ENCODE measurements at places on chromosomes 5 and 9.
A peak's percentile ranks its signal among the peaks of the same experiment; 100 is the strongest.

- DNase-seq: no peak
Measured at GRCh38 chr9:79604921-79605562, 33.3 kb downstream of the TLE4 start.

- DNase-seq: peak; percentile 11
Measured at GRCh38 chr9:17810728-17811571, 232.1 kb downstream of the SH3GL2 start.

DNA sequence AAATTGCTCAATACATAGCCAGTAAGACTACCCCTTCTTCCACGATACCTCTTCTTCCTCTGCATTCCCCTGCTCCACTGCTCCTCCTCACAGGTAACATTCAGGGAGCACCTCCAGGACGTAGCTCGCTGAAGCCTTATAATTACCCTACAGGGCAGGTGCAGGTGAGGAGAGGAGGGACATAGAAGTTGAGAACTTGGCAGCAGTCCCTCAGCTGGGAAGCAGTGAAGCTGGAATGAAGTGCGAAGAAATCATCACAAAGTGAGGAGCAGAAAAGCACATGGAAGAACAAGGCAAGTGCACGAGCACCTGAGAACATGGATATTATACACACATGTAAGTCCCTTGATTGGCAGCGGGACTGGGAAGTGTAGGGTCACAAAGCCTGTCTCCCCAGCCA lies 118.2 kb downstream of the HSD17B3 start:
- no peak for DNase-seq

- DNase-seq: no peak
Measured at GRCh38 chr5:134837530-134838181, 8.1 kb upstream of the C5orf24 start.

DNA sequence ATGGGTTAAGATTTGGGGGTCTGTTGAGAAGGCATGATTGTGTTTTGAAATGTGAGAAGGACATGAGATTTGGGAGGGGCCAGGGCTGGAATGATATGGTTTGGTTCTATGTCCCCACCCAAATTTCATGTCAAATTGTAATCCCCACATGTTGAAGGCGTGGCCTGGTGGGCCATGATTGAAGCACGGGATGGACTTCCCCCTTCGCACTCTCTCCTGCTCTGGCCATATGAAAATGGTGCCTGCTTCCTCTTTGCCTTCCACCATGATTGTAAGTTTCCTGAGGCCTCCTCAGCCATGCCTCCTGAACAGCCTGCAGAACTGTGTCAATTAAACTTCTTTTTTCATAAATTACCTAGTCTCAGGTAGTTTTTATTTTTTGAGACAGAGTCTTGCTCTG lies 14.7 kb upstream of the NOTCH1 start:
- no peak for DNase-seq

DNA sequence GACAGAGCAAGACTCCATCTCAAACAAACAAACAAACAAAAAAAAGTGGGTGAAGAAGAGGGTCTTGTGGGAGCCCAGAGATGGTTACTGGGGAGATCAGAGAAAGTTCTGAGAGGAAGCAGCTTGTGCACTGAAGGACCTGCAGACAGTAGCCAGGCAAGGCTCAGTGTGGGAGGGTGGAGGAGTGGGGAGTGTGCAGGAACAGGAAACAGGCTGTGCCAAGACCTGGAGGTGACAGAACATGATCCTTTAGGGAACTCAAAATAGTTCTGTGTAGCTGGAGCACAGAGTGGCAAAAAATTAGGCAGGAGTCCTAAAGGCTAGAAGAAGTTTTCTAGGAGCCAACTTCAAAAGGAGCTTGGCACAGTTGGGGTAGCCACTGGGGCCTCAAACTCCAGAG lies 19.2 kb upstream of the NANS start:
- no peak for DNase-seq

DNA sequence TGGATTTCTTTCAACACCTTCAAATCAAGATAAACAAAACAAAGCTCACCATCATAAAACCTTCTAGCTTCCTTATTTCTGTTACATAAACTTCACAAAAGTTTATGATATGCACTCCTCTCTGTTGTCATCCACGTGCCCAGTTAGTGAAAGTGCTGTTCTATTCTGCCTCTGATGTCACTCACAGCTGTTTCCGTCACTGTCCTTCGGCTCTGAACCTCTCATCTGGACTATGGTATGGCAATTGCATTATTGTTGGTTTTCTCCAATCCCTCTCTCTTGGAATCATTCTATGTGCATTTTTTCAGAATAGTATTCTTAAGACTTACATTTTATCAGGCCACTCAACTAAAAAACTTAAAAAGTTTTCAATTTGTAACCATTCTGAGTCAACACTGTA lies 264.2 kb upstream of the DAPK1 start:
- no peak for DNase-seq

DNA sequence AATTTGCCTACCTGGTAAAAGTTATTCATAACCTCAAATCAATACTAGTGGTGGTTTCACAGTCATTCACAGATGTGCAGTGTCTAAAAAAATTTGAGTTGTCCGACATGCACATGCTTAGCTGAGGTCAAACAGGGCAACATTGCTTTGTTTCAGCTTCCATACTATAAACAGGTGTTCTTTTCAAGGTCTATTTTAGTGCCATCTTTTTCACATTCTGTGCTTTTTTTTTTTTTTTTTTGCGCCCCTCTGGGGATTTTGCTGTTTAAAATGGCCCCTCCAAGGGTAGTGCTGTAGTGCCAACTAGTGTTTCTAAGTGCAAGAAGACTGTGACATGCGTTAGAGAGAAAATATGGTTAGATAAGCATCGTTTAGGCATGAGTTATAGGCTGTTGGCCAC lies 14.5 kb downstream of the PHAX start:
- no peak for DNase-seq

DNA sequence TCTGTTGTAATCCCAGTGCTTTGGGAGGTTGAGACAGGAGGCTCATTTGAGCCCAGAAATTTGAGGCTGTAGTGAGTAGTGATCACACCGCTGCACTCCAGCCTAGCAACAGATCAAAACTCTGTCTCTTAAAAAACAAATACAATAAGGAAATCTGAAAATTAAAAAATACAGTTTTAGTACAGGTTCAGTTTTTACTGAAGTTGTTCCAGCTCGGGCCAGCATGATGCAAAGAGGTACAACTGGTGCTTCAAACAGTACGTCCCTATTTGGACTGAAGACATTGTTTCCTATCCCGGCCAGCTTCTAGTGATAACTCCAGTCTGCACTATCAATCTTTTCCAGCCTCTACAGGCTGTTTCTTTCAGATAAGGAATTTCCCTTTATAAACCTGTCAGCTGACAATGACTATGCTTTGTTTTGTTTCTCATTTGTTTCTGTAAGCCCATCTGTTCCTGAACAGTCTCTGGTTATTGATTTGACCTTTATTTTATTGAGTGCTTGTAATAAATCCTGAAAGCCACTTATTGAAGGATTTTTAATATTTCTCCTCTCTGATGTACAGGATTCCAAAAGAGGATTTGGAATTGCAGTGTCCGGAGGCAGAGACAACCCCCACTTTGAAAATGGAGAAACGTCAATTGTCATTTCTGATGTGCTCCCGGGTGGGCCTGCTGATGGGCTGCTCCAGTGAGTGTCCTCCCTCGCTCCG lies 41.9 kb downstream of the TJP2 start:
- DNase-seq: no peak

DNA sequence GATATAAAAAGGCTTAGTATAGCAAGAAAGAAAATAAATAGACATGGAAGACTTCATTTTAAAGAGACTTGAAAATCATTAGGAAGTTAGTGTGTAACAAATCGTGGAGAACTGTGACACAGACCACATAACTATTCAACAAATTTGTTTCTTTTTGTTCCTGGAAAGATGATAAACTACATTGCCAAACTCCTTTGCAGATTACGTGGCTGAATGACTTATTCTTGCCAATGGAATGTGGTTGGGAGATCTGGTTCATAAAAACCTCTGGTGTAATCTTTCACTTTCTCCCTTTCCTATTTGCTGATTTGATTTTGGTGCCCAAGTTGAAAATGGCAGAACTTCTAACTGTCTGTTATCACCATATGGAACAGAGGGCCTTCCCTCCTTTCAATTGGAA lies 328.9 kb upstream of the MEF2C start:
- no peak for DNase-seq

DNA sequence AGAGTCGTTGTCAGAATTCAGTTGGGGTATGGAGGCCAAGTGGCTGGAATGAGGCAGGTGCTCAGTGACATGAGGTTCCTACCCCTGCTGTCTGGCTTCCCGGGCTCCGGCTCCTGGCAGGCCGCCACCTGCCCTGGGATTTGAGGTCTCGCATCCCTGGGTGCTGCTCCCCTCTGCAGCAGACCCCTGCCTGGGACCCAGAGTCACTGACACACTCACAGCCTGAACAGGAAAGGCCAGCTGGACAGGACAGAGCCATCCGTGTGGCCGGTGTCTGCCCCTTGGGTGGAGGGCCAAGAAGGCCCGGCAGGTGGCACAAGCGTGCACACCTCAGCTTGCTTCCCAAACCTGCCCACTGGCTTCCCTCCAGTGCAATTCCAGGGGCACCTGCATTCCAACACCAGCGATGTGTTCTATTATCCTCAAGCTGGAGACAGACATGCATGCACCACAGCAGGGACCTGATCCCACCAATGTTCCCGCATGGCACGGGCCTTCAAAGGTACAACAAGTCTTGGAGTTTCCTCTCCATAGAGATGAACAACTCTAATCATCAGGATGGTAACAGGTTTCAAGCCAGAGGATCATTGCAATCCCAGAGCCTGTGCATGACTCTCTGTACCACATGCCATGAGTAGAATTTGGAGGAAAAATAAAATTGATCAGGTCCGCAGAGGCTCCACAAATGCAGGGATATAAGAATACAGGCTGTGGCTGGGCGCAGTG lies 45.6 kb upstream of the RNF130 start:
- DNase-seq: no peak

- no peak for DNase-seq
Measured at GRCh38 chr5:9188956-9189355, 356.9 kb downstream of the SEMA5A start.

- DNase-seq: no peak
Measured at GRCh38 chr5:121144764-121145163, 680.7 kb downstream of the PRR16 start.

DNA sequence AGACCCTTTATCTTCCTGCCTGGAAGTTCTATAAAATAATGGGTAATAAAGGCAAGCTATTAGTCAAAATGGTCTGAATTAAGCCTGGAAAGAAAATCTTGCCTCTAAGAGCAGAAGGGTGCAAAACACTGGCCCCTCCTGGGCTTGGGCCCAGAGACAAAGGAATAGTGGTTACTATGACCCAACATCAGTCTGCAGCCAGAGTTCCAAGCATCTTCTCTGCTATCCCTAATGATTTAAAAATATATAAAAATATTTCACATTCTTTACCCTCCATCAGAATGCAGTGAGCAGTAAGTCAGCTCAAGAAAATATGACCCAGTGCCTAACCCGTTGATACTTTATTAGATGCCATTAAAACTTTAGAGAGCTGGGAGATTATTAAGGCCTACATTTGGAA lies 14.7 kb downstream of the TNFAIP8 start:
- DNase-seq: no peak

- no peak for DNase-seq
Measured at GRCh38 chr5:77641963-77642737, 3.6 kb upstream of the OTP start.

DNA sequence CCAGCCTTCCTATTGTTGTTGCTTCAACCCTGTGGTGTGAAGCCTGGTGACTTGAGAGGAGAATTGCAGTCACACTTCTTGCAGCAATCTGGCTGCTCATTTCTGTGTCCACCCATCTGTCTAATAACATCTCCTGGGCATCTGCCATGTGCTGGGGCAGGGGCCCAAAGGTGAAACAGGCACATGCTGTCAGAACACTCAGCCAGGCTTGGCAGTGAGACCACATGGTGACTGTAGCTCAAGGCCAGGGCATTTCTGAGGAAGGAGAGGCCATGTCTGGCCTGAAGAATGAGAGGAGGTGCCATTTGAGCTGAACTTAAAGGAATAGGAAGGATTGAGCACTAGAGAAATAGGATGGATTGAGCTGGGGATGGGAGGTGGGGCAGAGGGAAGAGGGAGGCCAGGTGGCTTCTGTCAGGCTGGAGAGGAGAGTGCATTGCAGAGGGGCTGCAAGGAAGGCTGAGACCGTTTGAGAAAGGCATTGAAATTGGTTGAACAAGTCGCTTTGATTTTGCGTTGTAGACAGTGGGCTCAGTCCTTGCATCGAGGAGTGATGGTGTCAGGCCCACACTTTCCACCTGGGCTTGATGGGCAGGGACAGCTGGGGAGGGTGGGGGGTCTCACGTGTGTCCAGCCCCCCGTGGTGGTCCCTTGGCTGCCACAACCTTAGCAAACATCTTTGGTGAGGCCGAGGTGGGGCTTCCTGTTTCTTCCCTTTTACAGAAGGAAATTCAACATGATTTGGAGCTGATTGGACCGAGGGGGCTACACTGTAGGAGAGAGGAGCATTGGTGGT lies 222.4 kb downstream of the CACNA1B start:
- no peak for DNase-seq

DNA sequence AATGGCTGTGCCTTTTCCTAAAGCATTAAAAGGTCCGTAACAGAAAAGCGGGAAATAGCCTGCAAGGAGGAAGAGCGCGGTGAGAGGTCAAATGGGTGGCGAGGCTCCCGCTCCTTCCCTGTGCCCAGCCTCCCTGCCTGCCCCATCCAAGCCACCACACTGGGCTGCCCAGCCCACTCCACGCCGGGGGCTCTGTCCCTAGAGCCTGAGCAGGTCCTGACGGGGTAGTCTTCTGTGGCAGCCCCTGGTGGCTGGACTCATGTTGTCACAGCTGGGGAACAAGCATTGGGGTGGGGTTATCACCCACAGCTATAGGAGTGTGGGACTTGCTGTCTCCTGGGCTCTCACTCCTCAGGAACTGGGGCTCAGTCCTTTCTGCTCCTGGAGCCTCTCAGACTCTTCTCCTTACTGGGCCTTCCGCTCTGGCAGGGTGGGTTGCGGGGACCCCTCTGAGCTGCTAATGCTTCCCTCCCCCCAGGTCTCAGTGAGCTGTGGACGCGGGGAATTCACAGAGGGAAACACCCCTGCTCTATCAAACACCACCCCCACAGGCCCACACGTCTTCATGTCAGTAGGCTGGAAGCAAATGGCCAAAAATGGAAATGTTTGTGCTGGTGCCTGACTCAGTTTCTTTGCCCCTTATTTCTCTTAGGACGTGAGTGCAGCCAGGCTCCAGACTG lies 152.4 kb upstream of the PHYKPL start:
- no peak for DNase-seq

- no peak for DNase-seq
Measured at GRCh38 chr9:11546231-11546630, 933.4 kb upstream of the PTPRD start.

- DNase-seq: no peak
Measured at GRCh38 chr9:123660691-123661466, 269.0 kb downstream of the DENND1A start.

DNA sequence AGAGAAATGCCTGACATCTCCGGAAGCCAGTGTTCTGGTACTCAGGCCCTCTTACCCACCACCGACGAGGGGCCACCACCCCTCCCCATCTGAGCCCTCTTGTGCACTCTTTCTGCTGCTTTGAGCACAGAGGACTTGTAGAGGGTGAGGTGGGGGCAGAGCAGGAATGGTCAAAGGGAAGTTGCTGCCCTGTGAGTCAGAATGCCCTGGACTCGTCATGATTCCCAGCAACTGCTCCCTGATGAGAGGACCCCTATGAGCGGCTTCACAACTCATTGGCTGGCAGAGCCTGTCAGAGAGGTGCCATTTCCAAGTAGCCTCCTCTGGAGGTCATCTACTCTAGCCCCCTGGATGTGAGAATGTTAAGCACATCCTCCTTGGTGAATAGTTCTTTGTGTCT lies 845 bp downstream of the ECSCR start:
- no peak for DNase-seq

Measured in CD4-positive, alpha-beta T cell treated with Interleukin-10 for 1 hour (primary cell).